ENCODE measurements at places on chromosomes 3 and 15.

GRCh38 chr15:78429477-78429876 lies 8.5 kb upstream of the IREB2 start:
- DNase-seq, result no peak

DNA sequence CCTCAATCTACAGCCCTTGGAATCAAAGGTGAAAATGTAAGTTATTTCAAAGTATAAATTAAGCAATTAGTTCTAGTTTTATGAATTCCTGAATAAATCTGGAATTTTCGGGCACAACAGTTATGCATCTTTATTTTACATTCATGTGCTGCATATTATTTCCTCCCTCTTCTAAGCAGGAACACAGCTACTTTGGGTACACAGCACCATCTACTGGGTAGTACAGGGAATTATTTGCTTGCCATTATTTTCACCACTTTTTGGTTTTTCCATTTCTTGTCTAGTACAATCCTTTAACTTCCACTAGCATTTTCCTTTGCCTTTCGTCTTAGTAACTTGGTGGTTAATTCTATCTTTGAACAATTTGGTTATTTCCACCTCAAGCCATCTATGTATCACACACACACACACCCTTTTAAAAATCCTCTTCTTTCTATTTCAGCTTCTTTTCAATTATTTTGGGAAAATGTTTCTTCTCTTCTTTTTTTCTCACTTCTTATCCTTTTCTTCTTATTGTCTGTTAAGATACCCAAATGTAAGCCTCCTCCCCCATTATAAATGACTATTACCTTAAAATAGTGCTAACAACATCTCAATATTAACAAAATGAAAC lies 451.0 kb downstream of the MFSD1 start:
- DNase-seq, result peak; percentile 83

DNA sequence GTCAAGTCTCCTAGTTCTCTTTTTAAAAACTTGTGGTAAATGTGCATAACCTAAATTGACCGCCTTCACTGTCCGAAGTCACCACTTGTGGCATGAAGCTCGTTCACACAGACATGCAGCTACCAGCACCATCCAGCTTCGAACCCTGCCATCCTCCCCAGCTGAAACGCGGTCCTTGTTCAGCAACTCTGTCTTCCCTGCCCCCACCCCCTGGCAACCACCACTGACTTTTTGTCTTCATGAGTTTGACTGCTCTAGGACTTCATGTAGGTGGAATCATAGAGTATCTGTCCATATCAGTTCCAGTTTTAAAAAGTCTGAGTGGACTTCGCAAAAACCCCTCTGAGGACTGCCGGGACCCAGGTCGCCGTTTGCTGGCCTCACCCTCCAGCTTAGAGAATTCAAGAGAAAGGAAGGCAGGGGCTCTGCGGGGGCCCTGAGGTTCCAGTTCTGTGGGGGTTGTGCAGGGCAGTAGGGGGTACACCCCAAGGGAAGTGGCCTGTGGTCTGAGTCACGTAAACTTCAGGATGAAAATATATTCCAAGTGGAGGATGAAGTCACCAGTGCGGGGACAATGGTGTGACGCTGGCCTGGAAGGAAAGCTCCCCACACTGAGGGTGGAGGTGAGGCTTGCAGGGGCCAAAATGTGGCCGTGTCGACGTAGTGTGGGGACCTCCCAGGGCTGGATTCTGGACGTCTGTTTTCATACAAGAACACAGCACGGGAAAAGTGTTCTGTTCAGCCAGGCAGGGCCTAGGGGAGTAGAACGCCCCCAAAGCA lies 67.6 kb downstream of the ABTB1 start:
- DNase-seq, result no peak

GRCh38 chr3:39315420-39315819 lies 14.1 kb upstream of the CCR8 start:
- peak; percentile 10 for DNase-seq

- no peak for DNase-seq
Observed at GRCh38 chr3:99232696-99233095, 331.2 kb upstream of the DCBLD2 start.

DNA sequence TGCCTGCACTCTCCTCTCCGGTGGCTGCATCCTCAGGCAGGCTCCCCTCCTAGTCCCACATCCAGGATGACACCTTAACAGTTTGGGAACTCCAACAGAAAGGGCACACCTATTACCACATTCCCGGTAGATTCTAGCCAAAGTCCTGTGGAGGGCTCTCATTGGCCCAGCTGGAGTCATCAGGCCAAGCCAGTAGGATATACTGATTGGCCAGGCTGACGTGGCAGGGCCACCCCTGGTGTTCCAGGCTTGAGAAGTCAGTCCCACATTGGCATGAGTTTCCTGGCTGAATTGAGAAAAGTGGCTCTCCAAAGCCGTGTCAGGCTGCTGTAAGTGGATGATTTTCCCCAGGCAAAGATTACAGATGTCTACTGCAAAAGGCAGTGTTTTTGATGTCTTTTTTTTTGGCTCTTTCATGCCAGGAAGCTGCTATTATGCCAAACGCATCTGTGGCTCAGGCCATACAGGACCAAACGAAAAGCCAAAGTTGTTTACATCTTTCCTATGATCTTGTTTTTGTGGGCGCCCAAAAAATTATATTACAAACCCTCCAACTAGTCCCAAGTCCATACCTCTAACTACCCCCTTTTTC lies 6.6 kb upstream of the BLM start:
- peak; percentile 10 for DNase-seq

GRCh38 chr15:101026656-101027272 lies 107.6 kb downstream of the LRRK1 start:
- no peak for DNase-seq

DNA sequence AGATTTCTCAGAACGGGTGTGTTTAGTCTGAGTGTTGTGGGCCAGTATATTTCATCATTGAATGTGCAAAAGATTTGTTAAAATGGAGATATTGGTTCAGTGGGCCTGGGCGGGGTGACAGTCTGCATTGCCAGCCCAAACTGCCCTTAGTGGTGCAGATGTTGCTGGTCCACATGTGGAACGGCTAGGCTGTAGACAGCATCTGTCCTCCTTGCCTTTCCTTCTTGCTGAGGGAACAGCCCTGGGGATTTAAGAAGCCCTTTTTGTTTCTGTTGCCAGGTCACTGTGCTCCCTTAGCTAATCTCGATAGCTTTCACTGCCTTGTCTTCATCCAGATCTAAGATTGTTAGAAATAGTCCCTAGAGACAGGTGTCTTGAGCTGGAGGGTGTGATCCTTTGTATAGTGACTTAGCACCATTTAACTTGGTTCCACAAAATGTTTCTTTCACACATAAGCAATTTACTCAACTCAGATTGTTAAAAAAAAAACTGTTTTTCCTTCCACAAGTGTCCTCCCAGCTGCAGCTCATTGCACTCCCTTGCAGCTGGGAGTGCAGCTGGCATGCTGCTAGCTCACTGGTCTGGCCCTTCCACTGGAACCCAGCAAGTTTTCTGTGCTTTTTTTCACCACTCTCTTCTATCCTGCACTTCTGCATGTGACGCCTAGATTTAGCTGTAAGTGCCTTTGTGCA lies 37.5 kb downstream of the GAP43 start:
- no peak for DNase-seq

- DNase-seq, result peak; percentile 64
Observed at GRCh38 chr3:146308222-146308621, 57.3 kb upstream of the PLSCR4 start.

- peak; percentile 97 for DNase-seq
Observed at GRCh38 chr3:129485721-129486663, 42.4 kb upstream of the RHO start.

GRCh38 chr3:3559786-3560185 lies 239.4 kb upstream of the LRRN1 start:
- no peak for DNase-seq

DNA sequence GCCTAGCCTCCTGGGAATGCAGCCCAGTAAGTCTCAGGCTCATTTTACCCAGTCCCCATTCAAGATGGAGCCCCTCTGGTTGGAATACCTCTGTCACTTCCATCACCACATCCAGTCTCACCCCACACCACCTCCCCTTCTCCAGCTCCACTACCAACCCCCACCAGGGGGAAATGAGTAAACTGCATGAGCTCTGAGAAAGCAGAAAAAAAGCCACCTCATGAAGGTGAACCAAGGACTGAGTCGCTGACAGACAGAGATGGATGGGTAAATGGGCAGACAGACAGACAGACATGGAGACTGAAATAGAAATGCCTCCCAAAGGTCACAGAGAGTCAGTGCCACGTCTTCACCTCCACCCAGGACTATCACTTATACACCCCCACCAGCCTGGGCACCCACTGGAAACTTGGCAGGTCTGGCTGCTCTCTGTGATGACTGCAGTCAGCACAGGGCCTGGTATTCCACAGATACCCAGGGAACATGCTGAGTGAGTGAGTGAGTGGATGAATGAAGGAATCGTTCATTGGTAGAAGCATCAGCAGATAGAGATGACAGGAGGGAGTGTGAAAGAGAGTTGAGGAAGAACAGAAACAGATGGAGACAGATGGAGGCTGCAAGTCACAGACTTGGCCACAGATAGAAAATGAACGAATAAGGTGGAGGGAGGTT lies 4.9 kb upstream of the LOXL1 start:
- DNase-seq, result peak; percentile 37

DNA sequence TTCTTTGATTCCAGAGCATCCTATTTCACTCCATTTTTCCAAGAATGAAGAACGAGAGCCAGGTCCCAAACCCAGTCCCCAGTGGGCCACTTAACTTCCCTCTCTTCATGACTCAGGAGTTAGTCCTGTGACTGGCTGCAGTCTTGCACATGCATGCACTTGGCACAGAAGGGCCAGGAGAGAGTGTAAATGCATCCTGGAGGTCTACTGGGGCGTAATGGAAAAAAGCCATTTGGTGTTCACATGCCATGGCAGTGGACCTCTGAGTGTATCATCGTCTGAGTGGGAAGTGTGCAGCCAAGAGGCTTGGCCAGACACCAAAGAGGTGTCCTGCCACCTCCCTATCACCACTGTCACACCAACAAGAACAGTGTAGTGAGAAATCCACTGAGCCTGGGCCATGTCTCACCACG lies 15.1 kb upstream of the RFTN1 start:
- no peak for DNase-seq

DNA sequence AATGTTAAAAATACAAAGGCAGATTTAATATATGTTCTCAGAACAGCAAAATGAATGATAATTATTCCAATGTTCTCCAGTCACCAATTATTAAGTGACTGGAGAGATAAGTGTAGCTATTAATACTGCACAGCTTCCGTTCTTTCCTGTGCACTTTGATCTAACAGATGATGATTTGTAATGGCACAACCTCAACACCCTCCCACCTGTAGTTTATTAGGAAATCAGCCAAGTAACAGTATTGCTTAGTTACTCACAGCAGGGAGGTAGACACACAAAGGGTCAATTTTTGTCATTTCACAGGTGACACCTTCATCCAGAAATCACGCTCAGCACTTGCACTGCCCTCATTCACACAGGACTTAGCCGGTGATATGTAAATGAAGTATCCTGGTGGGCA lies 688.1 kb downstream of the EPHA3 start:
- DNase-seq, result no peak

- peak; percentile 78 for DNase-seq
Observed at GRCh38 chr3:107846279-107846852, 244.5 kb downstream of the CD47 start.

- DNase-seq, result no peak
Observed at GRCh38 chr3:73520931-73521461, 103.7 kb downstream of the PDZRN3 start.

DNA sequence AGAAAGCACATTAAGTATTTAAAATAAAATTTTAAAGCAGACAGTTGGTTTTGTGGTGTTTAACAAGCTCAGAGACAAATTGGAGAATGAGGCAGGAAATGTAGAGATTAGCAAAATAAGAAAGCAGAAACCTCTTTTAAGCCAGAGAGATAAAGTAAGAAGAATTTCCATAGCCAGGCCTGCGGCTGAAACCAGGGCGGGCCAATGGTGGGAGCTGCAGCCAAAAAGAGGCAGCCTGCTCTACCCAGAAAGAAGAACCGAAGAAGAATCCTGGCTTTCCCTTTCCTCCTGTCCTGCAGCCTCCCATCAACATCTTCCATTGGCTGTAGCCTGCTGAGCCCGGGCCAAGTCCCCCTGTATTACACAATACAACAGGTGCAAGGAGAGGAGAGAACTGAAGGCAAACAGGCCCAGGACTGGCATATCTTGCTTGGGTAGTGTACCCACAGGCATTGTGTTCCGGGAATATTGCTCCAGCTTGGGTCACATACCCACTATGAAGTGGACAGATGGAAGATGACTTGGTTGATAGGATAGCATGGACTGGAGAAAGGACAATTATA lies 11.5 kb upstream of the TFG start:
- DNase-seq, result no peak

- no peak for DNase-seq
Observed at GRCh38 chr15:90789462-90789861, 72.3 kb downstream of the BLM start.

DNA sequence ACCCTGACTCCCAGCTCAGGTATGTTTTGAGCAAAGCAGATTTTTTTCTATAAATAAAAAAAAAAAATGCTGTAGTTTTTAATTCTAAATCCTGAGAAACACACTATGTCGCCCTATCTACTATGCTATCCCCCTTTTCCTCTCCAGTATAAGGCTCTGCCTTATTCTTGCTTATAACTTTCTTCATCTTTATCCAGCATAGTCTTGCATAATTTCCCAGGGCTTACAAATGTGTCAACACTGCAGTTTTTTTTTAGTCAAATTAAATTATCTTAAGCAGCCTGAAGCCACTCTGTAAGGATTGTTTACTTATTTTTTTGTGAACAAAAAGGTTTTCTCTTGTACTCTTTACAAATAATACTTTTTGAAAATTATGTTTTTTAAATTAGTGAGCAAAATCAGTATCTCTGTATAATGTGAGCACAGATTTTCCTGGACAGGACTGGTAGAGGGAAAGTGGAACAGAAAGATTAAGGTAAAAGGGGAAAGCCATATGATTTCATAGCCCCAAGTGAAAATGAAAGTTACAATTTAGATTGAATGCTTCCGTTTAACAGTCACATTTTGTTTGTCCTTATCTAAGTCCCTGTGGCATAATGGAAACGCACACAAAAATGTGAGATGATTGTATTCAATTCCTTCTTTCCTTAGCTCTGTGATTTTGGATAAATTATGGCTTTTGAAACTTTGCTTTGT lies 5.6 kb upstream of the PYDC2 start:
- DNase-seq, result no peak

GRCh38 chr3:55269096-55269495 lies 218.0 kb downstream of the WNT5A start:
- DNase-seq, result no peak

DNA sequence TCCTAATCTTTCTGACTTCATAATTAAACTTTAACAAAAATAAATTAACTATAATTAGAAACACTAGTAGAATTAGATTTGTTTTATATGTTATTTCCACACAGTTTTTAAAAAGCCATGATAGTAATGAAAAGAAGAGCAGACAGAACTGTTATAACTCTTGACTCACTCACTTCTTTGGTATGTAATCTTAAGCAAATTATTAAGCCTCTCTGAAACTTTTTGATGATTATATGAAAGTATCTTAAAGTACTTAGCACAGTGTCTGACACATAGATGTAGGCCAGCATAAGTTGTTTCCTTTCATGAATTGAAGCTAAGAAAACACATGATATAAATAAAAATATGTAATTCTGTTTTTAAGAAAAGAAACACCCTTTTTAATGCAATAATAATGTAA lies 123.6 kb upstream of the MLF1 start:
- DNase-seq, result no peak

All from ELR (cell line).